ENCODE measurements at places on chromosomes 4 and X. TPM values are rescaled to one million over a fixed set of nuclear protein-coding genes. Genes with fewer than 3 reads are reported as not detected.

CT45A9 gene
- not detected for polyA plus RNA-seq

ZFYVE28 gene
- 4.9 TPM for polyA plus RNA-seq

CDS1 gene
- 3.4 TPM for polyA plus RNA-seq

DCAF16 gene
- 6.5 TPM for polyA plus RNA-seq

AR gene
- polyA plus RNA-seq = 0.76 TPM

BRS3 gene
- not detected for polyA plus RNA-seq

SSX1 gene
- not detected for polyA plus RNA-seq

CT45A3 gene
- polyA plus RNA-seq = not detected

TMEM154 gene
- 0.46 TPM for polyA plus RNA-seq

ATP1B4 gene
- not detected for polyA plus RNA-seq

TLR3 gene
- polyA plus RNA-seq = 1.7 TPM

CTAG2 gene
- not detected for polyA plus RNA-seq

SMIM10L2A gene
- 2.4 TPM for polyA plus RNA-seq

RAB40A gene
- polyA plus RNA-seq = 0.61 TPM

CYTL1 gene
- 0.95 TPM for polyA plus RNA-seq

BEX2 gene
- 29.1 TPM for polyA plus RNA-seq

SPANXD gene
- polyA plus RNA-seq = not detected

DCLK2 gene
- 0.68 TPM for polyA plus RNA-seq

GC gene
- 8.2 TPM for polyA plus RNA-seq

LSM6 gene
- polyA plus RNA-seq = 57.7 TPM

BTK gene
- polyA plus RNA-seq = 4.9 TPM

ASB11 gene
- polyA plus RNA-seq = 1.9 TPM

UGT2B7 gene
- polyA plus RNA-seq = 0.08 TPM

ERVMER34-1 gene
- 0.30 TPM for polyA plus RNA-seq

CTBP1 gene
- 83.5 TPM for polyA plus RNA-seq

FAM156B gene
- 6.0 TPM for polyA plus RNA-seq

NUDT11 gene
- polyA plus RNA-seq = 1.1 TPM

VCX3A gene
- polyA plus RNA-seq = not detected

SLC2A9 gene
- 0.61 TPM for polyA plus RNA-seq

DMRTC1 gene
- not detected for polyA plus RNA-seq

HTN1 gene
- not detected for polyA plus RNA-seq

ARHGEF6 gene
- 7.7 TPM for polyA plus RNA-seq

FAM184B gene
- not detected for polyA plus RNA-seq

SHROOM4 gene
- 0.88 TPM for polyA plus RNA-seq

AMTN gene
- not detected for polyA plus RNA-seq

ATRX gene
- 10.4 TPM for polyA plus RNA-seq

HMGN5 gene
- polyA plus RNA-seq = 10.7 TPM

GPR173 gene
- polyA plus RNA-seq = 0.44 TPM

TMEM175 gene
- polyA plus RNA-seq = 16.6 TPM

FAM53A gene
- 1.4 TPM for polyA plus RNA-seq

AFP gene
- polyA plus RNA-seq = not detected

SOWAHB gene
- 2.0 TPM for polyA plus RNA-seq

NLGN4X gene
- 0.46 TPM for polyA plus RNA-seq

POF1B gene
- polyA plus RNA-seq = 20.6 TPM

GLRA2 gene
- not detected for polyA plus RNA-seq

PLP1 gene
- polyA plus RNA-seq = 6.5 TPM

GLRB gene
- polyA plus RNA-seq = 2.5 TPM

MAGEC3 gene
- polyA plus RNA-seq = not detected

Measured in stomach (tissue), 19 donors.